ENCODE measurements at places on chromosomes 4 and X.

- DNase-seq: no peak
Measured at GRCh38 chr4:93722446-93722845, 106.1 kb upstream of the ATOH1 start.

- no peak for DNase-seq
Measured at GRCh38 chrX:13805241-13805640, 11.7 kb downstream of the GPM6B start.

DNA sequence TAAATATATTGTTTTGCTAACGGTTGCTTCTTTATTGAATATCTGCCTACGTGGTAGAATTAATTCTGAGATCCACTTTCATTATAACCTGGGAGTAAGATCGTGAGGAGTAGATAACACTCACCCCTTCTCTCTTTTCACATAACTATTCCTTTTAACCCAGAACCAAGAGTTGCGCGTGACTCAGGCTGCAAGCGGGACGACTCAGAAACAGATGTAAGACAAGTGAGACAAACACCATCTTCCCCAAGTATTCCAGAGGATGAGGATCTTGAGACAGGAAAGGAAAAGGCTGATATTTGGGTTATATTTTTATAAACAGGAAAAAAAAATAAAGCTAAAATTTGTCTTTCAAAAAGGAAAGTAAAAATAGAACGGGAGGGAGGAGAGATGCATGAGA is 318.8 kb upstream of the NOCT start:
- no peak for DNase-seq

DNA sequence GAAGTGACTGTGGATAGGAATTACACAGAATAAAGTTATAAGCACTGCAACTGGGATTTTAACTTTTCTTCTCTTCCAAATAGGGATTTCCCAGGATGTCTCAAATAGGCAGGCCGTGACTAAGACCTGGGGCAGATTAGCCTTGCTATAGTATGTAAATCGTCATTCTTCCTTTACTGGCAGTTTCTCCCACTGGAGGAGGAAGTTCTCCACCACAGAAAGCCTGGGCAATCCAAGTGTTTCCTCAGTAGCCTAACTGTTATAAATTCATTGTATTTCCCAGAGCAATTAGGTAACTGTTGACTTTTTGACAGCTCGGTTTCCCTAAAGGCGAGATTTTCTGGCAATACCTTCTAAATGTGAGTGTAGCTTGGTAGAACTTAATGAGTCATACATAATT is at the start of gene TNIP3:
TNIP3 (minus strand) TSS at position 31 of the 400 bp plus-strand sequence. CDS start 196 bp downstream, outside the sequence.
- DNase-seq: no peak

DNA sequence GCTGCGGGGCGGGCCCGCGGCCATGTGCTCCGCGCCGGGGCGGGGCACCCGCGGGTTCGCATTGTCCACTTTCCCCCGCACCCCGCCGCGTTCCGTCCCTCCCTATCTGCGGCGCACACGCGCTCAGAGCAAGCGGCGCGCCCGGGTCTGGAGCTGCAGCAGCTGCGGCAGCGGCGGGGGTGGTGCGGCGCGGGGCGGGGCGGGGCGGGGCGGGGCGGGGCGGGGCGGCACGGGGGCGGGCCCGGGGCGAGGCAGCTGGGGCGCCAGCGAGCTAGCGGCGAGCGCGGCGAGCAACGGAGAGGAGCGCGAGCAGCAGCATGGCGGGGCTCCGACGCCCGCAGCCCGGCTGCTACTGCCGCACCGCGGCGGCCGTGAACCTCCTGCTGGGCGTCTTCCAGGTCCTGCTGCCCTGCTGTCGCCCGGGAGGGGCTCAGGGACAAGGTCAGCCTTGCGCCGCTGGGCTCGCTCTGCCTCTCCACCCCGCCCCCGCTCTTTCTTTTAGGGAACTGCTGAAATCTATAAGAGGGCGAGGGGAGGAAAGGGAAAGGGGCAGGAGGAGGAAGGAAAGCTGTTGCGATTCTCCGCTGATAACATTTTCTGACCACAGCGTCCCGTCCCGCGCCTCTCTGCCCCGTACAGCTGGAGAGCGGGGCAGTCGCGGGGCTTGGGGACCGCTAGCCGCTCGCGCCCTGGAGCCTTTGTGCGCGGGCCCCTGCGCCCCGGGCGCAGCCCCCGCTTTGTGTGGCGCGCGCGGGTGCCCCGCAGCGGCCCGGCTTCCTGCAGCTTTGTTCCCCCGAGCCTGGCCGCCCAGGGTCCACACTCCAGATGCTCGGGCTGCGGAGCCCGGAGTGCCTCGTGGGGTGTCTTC is at the start of gene TMEM131L:
TMEM131L (plus strand) TSS at position 280 of the 868 bp plus-strand sequence; CDS start at position 318, 38 bp downstream.
- peak; percentile 46 for DNase-seq

- DNase-seq: no peak
Measured at GRCh38 chrX:154374313-154375155, at the start of gene FLNA. FLNA (minus strand) TSS chrX:154374634; CDS start chrX:154371245, 3,389 bp downstream.

- no peak for DNase-seq
Measured at GRCh38 chr4:72283357-72283756, 251.6 kb downstream of the NPFFR2 start.

- DNase-seq: no peak
Measured at GRCh38 chr4:126678618-126679017, 954.1 kb upstream of the INTU start.

GRCh38 chrX:81174286-81174685 is 27.4 kb downstream of the HMGN5 start:
- DNase-seq: no peak

GRCh38 chr4:146193628-146194027 is 18.1 kb downstream of the LSM6 start:
- DNase-seq: no peak

- no peak for DNase-seq
Measured at GRCh38 chr4:31370866-31371465, 650.8 kb downstream of the PCDH7 start.

DNA sequence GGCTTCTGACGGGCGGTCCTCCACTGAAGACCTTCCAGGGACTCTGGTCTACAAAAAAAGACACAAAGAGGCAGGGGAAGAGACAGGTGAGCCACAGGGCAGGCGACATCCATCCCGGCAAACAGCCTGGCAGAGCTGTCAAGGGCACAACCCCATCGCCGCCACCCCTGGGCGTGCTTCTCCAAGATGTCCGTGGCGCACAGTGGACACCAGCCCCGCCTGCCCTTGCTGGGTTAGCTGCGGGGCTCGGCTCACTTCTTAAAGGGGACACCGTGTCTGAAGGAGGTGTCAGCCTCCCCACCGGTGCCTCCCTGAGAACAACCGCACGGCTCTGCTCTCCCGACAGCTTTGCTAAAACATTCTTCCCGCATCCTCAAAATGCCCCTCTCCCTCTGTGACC is 28.4 kb downstream of the FAM53A start:
- no peak for DNase-seq

DNA sequence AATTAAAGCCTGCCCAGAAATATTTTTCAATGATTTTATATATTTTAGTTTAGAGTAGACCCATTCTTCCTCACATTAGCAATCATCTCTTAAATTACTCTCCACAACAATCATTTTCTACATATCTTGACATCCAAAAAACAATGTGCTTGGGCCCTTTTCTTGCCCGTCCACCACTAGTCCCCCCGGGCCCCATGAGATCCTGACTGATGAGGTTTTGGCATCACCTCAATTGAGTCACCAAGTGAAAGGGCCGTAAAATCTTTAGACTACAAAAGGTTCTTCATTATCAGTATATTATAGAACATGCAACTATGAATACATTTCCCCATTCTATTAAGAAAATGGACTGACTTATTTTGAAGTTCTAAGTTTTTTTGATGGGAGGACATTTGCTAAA is 4.0 kb upstream of the CDKL2 start:
- DNase-seq: no peak

DNA sequence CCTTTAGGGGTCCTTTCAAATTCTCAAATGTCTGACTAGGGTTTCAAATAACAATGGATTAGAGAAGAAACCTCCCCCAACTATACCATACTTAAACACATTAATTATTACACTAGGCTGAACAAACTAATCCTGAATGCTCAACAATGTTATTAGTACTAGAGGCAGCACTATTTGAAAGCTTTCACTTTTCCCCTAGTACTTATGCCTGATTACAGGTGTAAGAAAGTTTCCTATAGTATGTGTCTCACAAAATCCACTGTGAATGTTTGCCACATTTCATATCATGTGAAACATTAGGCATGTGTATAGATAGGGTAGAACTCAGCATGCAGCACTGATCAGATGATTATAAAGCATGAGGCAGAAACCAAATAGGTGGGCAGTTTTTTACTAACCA is 336.2 kb downstream of the ZNF674 start:
- peak; percentile 44 for DNase-seq

GRCh38 chrX:48761674-48762471 is at the start of gene GLOD5:
GLOD5 (plus strand) TSS chrX:48761747; CDS start chrX:48761791, 44 bp downstream.
- DNase-seq: peak; percentile 74

GRCh38 chr4:55466001-55466400 is 70.2 kb downstream of the TMEM165 start:
- DNase-seq: no peak

DNA sequence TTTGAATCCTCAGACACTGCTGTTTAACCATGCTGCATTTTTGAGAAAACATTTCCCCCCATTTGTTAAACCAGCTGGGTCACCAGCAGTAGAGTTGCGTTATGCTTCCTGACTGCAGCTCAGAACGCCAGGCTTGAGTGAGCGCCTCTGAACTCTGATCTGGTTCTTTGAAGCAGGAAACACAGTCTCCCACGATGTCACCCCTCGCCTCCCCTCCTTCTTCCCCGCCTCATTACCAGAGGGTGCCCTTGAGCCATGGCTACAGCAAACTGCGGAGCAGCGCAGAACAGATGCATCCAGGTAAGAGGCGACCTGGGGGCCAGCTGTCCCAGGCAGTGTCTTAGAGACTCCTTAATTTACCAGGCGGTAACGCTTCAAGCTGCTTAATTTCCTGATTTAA is 78.4 kb downstream of the REPS2 start:
- DNase-seq: no peak
